ENCODE measurements at places on chromosomes 13 and 19. TPM values are rescaled to one million over a fixed set of nuclear protein-coding genes. Genes with fewer than 3 reads are reported as not detected.

DNA sequence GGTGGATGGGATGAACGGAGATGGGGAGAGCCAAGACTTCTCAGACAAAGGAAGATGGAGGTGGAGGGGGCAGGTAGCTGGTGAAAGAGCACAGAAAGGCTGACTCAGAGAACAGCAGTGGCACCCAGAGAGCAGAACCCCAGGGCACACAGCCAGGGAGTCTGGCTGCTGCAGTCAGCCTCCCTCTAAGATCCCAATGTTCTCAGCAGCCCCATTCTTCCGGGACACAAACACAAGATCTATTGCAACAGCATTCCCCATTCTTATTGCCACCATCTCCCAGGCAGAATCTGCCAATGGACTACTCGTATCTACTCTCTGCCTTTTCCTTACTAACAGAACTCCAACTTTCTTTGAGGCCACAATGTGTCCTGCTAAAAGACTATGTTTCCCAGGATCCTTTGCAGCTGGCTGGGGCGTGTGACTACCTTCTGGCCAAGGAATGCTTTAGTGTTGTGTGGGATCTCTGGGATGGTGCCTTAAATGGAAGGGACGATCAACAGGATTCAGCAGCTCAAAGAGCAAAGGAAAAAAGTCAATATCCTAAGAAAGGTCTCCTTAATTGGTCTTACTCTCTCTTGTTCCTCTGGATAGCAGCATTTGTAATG lies 7.5 kb downstream of the THAP8 start:
- H3K36me3 ChIP-seq, result no peaks in the 10 kb centered on the region
- H3K4me1 ChIP-seq, result no peaks in the 10 kb centered on the region
- no peak overlapping the region for H3K4me3 ChIP-seq
- no peak overlapping the region for H3K27ac ChIP-seq

DNA sequence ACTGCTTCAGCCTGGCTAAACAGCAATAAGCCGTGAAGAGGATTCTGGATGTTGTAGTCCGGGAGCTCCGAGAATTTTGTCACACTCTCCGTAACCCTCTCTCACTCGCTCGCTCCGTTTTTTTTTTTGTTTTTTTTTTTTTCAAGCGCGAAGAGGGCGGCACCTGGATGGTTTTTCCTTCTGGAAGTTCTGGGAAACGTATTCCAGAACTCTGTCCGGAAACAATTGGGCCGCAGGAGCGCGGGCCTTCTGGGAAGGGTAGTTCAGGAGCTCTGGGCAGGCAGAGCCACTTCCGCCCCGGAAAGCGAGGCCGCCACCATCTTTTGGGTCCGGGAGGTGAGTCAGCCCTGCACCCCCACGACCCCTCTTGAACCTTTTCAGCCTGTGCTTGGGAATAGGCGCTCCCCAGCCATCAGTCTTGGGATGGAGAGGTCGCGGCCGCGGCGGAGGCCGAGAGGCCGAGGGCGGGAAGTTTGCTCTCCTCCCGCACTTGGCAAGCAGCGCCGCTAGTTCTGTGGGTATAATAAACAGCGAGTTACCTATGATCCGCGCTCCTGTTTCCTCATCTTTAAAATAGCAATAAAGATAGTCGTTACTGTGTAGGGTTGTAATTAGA lies at the start of gene ZNF227:
Gene ZNF227 (plus strand): TSS at position 283 of the 616 bp plus-strand sequence. CDS start 5,261 bp downstream, outside the sequence.
- peaks cover 11% of the 10 kb centered on the region for H3K4me1 ChIP-seq
- peak; percentile 97 for DNase-seq
- H3K27me3 ChIP-seq, result no peaks in the 10 kb centered on the region
- no peaks in the 10 kb centered on the region for H3K36me3 ChIP-seq
- H3K27ac ChIP-seq, result peak within 1 kb of the TSS; percentile 71

DNA sequence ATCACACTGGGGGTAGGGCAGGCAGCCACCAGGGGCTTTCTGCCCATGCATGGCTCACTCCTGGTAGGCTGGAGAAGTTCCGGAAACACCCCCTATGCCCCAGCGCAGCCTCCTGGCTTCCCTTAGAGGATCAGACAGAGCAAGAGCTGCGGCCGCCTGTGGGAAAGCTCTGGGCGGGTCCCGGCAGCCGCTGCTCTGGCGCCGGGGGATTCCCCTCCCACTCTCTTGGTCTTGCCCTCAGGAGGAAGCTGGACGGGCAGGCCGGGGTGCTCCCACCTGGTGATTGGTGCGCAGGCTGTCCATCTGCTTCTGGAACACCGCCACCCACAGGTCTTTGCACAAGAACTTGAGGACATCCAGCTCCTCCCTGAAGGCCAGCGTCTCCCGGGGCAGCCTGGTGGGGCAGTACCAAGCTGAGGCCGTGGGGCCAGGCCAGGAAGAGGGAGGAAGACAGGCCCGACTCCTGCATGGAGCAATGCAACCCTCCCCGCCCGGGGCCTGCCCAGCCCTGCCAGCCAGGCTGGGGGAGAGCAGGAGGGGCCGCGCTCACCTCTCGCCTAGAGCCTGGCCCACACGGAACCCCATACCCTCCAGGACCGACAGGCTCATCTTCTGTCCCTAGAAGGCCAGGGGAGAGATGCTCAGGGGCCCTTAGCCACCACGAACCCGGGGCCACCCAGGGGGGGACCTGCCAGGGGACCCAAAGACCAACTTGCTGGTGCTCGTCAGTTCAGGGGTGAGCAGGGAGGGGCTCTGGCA lies 4.0 kb upstream of the NKPD1 start:
- H3K4me3 ChIP-seq, result no peak overlapping the region
- peaks cover 3% of the 10 kb centered on the region for H3K4me1 ChIP-seq
- H3K36me3 ChIP-seq, result no peaks in the 10 kb centered on the region

GRCh38 chr19:29855741-29856500 lies 44.1 kb downstream of the CCNE1 start:
- no peaks in the 10 kb centered on the region for H3K4me1 ChIP-seq
- DNase-seq, result no peak
- H3K27me3 ChIP-seq, result no peaks in the 10 kb centered on the region
- no peak overlapping the region for H3K27ac ChIP-seq

DNA sequence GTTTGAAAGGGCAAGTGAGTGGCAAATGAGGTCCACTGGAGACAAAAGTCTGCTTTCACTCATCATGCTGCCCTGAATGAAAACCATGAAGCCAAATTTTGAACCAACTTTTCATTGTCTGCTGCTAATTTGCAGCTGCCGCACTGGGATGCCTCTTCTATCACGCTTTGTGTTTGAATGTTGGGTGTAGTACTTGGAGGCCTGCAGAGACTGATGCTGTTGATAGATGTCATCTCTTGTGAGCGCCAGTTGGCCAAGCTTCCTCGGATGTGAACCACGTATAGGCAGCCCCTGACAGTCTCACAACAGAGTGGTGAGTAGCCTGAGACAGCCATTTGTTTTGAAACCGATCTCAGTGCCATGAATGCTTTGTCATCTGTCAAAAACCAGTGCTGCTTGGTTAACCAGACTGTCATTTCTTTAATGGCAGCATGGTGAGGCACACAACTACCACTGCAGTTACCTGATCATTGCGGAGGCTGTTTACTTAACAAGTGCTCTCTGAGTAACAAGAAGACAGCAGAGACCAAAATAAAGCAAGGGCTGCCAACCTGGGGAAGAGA lies 31.2 kb upstream of the SLC10A2 start:
- no peaks in the 10 kb centered on the region for H3K4me1 ChIP-seq
- H3K36me3 ChIP-seq, result no peaks in the 10 kb centered on the region
- no peaks in the 10 kb centered on the region for H3K27me3 ChIP-seq
- no peak overlapping the region for H3K4me3 ChIP-seq

- no peaks in the 10 kb centered on the region for H3K4me1 ChIP-seq
- no peaks in the 10 kb centered on the region for H3K27me3 ChIP-seq
- no peak overlapping the region for H3K27ac ChIP-seq
- H3K36me3 ChIP-seq, result peaks cover 24% of the 10 kb centered on the region
- no peak overlapping the region for H3K4me3 ChIP-seq
Observed at GRCh38 chr19:7450243-7451223, 38.3 kb downstream of the PEX11G start.

DNA sequence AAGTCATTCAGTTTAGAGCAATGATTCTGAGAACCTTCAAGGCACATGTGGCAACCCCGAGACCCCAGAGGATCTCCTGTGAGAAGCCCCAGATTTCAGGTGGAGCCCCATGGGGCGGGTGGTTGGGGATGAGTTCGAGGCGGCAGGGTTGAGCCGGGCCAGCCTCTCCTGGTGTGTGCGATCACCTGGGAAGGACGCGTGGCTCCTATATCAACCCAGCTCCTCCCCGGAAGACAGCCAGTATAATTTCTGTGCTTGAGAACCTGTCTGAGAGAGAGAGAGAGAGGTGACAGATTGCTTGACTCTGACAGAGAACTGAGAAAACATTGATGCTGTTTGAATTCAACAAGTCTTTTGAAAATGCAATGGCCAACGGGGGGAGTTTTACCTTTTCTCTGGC lies 89.0 kb downstream of the TEX29 start:
- H3K4me3 ChIP-seq, result no peak overlapping the region
- no peak overlapping the region for H3K27ac ChIP-seq
- H3K27me3 ChIP-seq, result peaks cover 1% of the 10 kb centered on the region

DNA sequence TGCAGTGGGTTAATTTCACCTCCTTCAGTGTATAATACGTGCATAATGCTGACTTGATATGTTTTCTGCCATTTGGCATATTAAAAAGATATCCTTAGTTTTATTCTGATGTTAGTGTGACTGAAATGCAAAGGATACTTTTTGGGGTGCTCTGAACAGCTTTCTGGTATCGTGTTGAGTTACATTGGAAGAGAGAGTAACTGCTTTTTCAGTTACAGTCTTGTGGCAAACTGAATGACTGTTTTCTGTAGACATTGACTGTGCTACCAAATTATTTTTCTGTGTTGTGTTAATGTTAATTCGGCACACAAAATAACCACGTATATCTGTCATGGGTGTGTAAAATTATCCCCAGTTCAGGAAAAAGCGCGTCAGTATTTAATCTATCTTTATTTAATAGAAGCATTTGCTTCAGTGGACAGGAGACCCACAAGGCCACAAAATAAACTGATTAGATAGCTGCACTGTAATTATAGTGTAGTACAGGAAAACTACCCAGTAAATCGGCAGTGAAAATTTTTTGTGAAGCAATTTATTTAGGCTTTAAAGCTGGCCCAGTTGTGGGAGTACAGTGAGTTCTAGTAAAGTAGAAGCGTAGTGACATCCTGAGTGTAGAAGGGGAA lies 2.5 kb downstream of the URI1 start:
- no peak overlapping the region for H3K27ac ChIP-seq
- H3K4me1 ChIP-seq, result peaks cover 10% of the 10 kb centered on the region
- H3K36me3 ChIP-seq, result no peaks in the 10 kb centered on the region
- DNase-seq, result no peak

DNA sequence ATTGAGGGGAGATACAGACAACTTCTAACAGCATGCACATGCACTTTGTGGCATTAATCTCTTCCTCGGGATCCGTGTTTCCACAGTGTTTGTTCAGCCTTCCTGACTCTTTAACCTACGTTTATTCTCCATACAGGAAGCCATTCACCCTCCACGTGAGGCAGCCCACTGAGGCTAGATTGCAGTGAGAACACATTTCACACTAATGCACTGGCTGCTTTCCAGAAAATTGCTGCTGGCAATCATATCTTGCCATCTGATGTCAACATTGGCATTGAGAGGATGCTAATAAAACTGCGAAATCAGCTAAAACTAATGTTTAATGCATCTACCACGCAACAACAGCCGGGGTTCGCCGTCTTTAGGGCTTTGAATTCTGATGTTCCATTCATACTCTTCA lies 30.0 kb downstream of the DCLK1 start:
- no peaks in the 10 kb centered on the region for H3K4me1 ChIP-seq
- H3K27ac ChIP-seq, result no peak overlapping the region
- H3K27me3 ChIP-seq, result no peaks in the 10 kb centered on the region
- H3K4me3 ChIP-seq, result no peak overlapping the region
- no peaks in the 10 kb centered on the region for H3K36me3 ChIP-seq

DNA sequence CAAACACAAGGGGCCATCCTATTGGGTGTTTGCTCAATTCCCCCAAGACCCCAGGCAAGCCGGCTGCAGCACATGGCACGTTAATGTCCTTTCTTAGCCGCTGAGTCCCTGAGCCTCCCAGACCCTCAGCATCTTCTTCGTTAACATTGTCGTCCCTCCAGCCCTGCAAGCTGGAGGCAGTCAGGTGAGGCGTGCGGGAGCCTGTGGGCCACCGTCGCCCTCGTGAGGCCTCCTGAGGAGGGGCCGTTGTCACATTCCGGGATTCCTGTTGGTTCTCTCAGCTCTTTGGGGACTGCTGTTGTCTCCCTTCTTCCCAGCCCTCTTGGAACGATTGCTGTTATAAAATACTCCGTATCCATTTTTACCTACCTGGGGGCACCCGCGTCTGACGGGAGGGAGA lies 140.6 kb downstream of the KDM4B start:
- DNase-seq, result no peak
- no peaks in the 10 kb centered on the region for H3K27me3 ChIP-seq
- peaks cover 3% of the 10 kb centered on the region for H3K36me3 ChIP-seq
- no peak overlapping the region for H3K4me3 ChIP-seq

GRCh38 chr13:43269037-43269481 lies 245.7 kb downstream of the DNAJC15 start:
- peak overlapping the region; percentile 70 for H3K27ac ChIP-seq
- peak; percentile 87 for DNase-seq
- peaks cover 19% of the 10 kb centered on the region for H3K4me1 ChIP-seq
- H3K27me3 ChIP-seq, result no peaks in the 10 kb centered on the region
- H3K36me3 ChIP-seq, result no peaks in the 10 kb centered on the region

DNA sequence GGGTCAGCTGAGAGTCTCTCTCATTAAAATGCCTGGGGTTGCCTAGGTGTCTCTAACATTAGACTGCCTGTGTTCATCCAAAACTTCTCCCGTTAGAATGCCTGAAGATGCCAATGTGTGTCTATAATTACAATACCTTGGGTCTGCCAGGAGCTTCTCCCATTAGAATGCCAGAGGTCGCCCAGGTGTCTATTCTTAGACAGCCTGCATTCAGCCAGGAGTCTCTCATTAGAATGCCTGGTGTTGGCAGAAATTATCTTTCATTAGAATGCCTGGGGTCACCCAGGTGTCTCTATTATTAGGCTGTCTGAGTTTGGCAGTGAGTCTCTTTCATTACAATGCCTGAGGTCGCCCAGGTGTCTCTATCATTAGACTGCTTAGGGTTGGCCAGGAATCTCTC lies 1560.2 kb downstream of the UQCRFS1 start:
- H3K27me3 ChIP-seq, result no peaks in the 10 kb centered on the region
- no peak overlapping the region for H3K27ac ChIP-seq
- no peaks in the 10 kb centered on the region for H3K36me3 ChIP-seq

DNA sequence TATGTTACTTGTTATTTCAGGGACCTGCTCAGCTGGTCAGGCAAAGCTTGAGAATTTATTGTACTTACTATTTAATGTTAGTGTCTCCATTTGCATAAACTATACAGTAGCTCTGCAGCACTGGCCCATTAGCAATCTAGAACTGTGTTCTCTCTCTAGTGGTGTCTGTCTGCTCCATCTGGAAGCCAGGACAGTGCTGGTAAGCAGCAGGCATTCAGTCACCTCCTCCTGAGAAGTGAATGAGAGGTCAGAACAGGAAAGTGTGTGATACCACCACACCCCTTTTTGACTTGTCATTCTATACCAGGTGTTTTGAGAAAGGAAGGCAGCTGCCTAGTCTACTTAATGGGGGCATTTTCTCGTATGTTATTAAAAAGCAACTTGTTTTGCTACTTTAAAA lies 3.9 kb downstream of the COG3 start:
- H3K27ac ChIP-seq, result no peak overlapping the region
- no peak for DNase-seq
- H3K4me3 ChIP-seq, result no peak overlapping the region
- peaks cover 12% of the 10 kb centered on the region for H3K4me1 ChIP-seq
- no peaks in the 10 kb centered on the region for H3K36me3 ChIP-seq
- H3K27me3 ChIP-seq, result no peaks in the 10 kb centered on the region

The ACP7 gene
- polyA plus RNA-seq, result 0.03 TPM

The ITGBL1 gene
- polyA plus RNA-seq, result 2.7 TPM

The TUBA3C gene
- polyA plus RNA-seq, result not detected

The NLRP9 gene
- not detected for polyA plus RNA-seq

The ZNF709 gene
- 1.0 TPM for polyA plus RNA-seq

The EEF2 gene
- polyA plus RNA-seq, result 1,496 TPM

The NUDT19 gene
- polyA plus RNA-seq, result 7.7 TPM

The ZNF296 gene
- 0.46 TPM for polyA plus RNA-seq

The KLK4 gene
- polyA plus RNA-seq, result not detected

The ZNF491 gene
- polyA plus RNA-seq, result 0.35 TPM

The KIR2DL4 gene
- not detected for polyA plus RNA-seq
